ENCODE measurements at places on chromosomes 13 and 19.

GRCh38 chr19:12485052-12485416, 418 bp upstream of the ZNF709 start:
- DNase-seq, result no peak

- DNase-seq, result no peak
These were observed 25.8 kb downstream of the LACC1 start for GRCh38 chr13:43905435-43906031.

- DNase-seq, result peak; percentile 66
These were observed 2.0 kb downstream of the OLFM2 start for GRCh38 chr19:9934132-9934950.

- no peak for DNase-seq
These were observed 58.5 kb upstream of the GPR12 start for GRCh38 chr13:26819046-26819445.

DNA sequence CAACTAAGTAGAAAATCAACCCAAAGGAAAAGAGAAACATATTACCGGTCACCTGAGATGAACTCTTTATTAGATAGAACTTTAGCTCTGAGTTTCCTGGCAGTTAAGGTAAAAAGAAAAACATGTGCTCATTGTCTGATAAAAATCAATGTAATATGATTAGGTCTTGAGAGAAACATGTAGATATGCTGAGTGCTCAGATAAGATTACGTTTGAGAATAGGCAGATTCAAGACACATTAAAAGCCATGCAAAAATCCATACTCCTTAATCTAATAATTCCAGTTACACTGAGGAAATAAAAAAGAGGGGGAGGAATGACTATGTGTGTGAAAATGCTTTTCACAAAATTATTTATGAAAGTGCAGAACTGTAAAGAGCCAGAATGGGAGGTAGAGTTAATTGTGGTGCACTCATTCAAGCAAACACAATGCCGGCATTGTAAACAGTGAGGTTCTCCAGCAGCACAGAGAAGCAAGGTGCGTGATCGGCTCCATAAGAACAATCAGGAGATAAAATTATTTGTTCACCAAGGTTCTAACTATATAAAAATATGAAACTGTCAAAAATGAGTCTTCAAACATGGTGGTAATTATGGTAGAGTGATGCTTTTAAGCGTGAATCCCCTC, 88.8 kb downstream of the MBNL2 start:
- no peak for DNase-seq

- DNase-seq, result no peak
These were observed 3.3 kb downstream of the REX1BD start for GRCh38 chr19:18591735-18592385.

DNA sequence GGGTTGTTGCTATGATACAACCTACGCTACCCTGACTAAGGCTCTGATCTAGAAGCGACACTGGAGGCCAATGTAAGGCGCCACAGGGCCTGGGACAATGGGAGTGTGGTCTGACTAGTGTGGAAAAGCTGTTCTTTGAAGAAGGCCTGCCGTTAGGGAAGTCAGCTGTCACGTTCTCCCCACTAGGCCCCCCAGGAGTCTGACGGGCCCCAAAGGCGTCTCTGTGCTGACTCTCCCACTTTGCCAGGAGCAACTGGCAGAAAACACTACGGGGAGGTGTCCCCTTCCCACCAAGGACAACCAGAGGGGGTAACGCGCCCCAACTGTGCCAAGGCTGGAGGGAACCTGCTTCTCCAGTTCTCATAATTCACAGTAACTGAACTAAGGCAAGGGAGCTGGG, 25.3 kb upstream of the EIF3G start:
- DNase-seq, result no peak

Measured in stimulated activated CD4-positive, alpha-beta T cell treated with anti-CD3 and anti-CD28 coated beads, TNF-alpha, amount 100 ng/mL, for 4 hours (primary cell).